ENCODE measurements at places on chromosomes 4 and X.

GRCh38 chr4:6983544-6984142 is 59.5 kb upstream of the TADA2B start:
- DNase-seq, result no peak

DNA sequence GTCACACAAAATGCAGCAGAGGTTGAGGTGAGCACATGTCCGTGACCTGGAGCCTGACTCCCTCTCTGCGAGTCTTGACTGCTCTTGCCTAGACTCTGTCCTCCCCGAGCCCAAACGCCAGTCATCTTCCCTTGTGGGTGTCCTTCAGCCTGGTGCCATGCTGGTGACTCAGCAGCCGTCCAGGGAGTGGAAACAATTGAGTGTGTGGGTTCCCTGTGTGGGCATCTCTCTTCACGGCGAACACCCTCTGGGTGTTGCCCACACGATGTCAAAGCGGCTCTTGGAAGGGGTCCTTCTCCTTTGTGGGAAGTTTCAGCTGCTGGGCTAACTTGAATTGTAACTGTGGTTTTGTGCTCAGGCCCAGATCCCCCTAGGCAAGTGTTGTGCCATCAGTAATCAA is 17.5 kb upstream of the MSANTD1 start:
- no peak for DNase-seq

DNA sequence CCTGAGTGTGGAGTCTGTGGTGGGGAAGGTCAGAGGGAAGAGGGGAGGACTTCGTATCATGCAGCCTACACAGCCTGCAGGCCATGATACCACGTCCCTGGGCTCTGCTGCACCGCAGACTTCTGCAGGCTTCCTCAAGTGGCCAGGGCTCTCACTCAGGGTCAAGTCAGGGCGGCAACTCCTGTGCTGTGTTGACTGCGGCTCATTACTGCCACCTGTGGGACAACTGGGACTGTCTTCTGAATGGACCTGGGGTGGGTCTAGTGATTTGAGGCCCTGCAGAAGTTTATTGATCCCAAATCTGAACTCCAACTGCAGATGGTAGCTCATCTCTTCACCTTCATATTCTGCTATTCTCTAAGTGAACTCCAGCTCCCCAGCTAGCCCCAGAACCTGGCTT is 167.1 kb downstream of the NSUN7 start:
- peak; percentile 76 for DNase-seq

DNA sequence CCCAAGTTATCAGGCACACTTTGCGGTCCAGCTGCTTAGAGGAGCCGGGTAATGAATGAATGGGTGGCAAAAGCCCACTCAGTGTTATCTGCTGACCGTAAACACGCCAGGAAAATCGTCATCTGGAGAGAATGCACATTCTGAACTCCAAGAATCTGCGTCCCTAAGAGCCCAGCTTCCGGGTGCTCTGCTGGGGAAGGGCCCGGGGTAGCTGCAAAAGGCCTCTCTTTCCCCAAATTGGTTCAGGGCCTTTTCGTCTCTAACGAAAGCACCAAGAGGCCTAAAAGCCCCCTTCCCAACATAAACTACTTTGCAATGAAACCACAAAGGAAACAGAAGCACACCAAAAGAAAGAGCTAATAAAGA is 1.6 kb upstream of the SFRP2 start:
- DNase-seq, result no peak

- no peak for DNase-seq
These were observed 610.2 kb downstream of the PCDH18 start for GRCh38 chr4:136922066-136922465.

DNA sequence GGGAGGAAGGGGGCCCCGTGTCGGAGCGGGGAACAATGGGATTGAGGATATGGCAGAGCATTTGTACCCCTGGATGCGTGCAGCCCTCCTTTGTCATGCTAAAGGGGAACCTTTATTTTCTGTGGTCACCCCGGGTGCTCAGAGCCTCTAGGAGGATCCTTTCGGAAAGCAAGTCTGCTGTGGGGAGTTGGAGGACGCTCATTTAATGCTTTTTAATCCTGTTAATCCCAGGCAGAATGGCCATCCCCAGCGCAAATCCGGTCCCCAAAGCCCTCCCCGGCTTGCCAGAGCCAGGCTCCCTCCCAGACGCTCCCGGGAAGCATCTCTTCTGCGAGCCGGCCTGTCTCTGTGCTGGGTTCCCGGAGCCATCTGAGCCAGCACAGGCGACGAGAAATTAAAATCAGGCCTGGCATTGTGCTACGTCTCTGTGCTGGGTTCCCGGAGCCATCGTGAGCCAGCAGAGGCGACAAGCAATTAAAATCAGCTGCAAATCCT is 113.2 kb upstream of the PPP2R3B start:
- DNase-seq, result no peak

GRCh38 chr4:151031831-151032605 is 16.9 kb upstream of the LRBA start:
- peak; percentile 64 for DNase-seq

- DNase-seq, result no peak
These were observed 27.2 kb upstream of the SEC24B start for GRCh38 chr4:109406337-109406931.

DNA sequence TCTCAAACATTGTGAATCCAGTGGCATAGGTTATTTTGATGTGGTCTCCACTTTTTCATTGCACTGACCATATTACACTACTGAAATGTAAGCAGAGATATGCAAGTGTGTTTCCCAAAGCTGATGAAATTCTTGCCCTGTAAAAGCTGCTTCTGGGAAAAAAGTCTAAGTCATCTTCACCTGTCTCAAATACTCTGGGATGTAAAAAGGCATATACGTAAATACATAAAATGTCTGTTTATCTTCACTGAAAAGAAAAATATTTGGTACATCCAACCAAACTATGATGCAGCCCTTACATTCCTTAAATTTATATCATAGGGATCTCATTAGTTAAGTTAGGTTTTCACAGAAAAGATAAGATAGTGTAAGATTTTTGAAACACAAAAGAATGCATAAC is 7.9 kb downstream of the KDR start:
- DNase-seq, result no peak

- no peak for DNase-seq
These were observed 118.8 kb downstream of the SMIM20 start for GRCh38 chr4:26032630-26033317.

DNA sequence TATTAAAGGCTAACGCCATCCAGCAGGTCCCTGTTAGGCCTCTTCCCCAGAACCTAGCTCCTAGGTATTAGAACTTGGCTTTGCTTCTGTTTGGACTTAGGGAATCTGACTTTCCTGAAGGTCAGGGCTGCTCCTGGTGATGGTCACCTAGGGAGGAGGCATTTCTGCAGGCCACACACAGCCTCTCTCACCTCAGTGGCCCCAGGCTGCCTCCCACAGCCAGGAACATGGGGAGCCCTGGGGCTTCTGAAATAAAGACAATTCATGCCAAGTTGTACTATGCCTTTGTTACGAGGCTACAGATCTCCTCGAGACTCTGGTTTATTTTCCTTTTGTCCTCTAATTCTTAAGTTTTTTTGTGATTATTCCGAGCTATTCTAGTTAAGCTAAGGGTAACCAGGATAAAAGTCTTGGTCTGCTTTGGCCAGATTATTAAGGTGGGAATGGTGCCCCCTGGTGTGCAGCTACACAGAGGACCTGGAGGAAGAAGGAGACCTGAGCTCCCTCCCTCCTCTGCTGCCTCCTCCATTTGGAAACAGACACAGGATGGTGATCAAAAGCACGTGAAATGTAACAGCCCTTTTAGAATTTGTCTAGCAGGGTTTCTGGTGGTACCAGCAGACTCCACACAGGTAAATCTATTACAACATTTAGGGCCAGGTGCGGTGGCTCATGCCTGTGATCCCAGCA is 131.0 kb downstream of the DCLK2 start:
- DNase-seq, result no peak

DNA sequence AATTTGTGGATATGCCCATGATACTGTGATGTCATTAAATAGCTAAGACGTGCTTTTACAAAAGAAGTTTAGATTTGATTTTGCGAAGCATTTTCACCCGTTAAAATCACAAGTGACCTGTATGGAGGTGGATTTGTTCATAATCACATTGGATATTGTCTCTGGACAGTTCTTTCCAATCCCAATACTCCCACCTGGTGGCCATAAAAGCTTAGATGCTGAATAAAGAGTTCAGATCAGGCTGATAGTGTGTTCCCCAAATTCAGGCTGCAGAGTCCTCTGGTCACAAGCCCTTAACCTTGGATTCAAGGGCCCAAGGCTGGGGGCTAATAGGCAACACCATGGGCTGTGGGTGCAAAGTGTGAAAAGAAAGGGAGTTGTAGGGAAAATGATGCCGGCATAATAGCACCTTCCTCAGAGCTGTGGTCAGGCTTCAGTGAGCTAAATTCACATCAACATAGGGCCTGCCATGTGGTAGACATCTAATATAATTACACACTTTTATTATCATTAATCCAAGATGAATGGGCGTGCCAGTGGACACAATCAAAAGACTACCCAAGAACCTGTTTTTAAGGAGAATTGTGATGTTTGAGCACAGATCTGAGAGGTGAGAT is 28.1 kb downstream of the SMIM43 start:
- DNase-seq, result no peak

DNA sequence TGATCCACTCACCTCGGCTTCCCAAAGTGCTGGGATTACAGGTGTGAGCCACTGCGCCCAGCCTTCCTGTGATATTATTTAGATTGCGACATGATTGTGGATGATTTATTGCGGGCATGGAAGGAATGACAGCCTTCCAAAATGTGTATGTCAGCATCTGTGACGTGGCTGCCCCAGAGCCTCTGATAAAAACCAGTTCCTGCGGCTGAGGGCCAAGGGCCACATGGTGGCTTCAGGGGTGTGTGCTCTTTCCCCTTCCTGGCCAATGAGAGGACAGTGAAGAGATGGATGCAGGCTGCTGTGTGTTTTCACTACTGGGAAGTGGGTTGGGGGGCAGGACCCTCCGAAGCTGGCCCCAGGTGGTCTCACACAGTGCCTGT is 57.4 kb upstream of the HGFAC start:
- DNase-seq, result no peak

DNA sequence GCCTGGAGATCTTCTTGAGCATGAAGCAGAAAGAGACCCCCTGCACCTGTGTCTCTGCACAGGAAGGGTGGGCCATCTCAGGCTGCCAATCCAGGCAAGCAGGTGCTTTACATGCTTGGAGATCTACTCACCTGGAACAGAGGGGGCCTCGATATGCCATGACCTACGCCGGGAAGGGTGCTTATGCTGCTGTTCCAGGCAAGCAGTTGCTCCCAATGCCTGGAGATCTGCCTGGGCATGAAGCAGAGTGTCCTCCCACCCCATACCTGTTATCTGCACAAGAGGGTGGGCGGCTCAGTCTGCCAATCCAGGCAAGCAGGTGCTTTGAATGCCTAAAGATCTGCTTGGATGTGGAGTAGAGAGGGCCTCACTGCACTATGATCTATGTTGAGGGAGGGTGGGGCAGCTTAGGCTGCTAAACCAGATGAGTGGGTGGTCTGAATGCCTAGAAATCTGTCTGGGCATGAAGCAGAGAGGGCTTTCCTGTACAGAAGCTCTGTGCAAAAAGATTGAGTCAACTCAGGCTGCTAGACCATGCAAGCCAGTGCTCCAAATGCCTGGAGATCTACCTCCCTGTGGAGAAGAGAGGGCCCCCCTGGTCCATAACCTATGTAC is 104.5 kb upstream of the QRFPR start:
- no peak for DNase-seq

GRCh38 chrX:113370006-113370405 is 529.4 kb upstream of the AMOT start:
- no peak for DNase-seq

- peak; percentile 21 for DNase-seq
These were observed 66.6 kb upstream of the HELT start for GRCh38 chr4:184951668-184952160.

DNA sequence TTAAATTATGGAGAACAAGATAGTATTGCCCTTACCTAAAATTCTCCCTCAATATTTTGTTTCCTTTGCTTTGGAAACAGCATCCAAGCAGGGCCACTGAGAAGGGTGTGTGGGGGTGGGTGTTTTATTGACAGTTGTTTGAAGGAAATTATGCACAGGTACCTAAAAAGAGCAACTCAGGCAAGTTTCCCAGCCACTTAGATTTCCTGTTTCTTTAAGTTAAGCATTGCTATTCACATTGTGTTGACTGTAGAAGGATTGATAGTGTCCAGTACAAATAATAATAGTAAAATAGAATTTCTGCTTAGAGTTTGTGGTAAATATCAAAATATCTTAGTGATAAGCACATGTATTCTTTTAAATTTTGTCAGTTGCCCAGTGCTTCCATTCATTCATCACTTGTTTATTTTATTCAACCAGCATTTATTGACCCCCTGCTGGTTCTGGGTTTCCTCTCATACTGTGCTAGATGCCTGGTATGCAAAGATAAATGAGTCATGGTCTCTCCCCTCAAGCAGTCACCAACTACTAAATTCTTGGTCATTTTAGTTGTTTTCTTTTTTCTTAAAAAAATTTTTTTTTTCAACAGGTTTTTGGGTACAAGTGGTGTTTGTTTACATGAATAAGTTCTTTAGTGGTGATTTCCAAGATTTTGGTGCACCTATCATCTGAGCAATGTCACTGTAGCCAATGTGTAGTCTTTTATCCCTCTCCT is 50.0 kb downstream of the GALNT7 start:
- no peak for DNase-seq

GRCh38 chr4:113471146-113471860 is 290.2 kb downstream of the CAMK2D start:
- no peak for DNase-seq

GRCh38 chrX:330726-331150 is 12.1 kb upstream of the GTPBP6 start:
- no peak for DNase-seq

DNA sequence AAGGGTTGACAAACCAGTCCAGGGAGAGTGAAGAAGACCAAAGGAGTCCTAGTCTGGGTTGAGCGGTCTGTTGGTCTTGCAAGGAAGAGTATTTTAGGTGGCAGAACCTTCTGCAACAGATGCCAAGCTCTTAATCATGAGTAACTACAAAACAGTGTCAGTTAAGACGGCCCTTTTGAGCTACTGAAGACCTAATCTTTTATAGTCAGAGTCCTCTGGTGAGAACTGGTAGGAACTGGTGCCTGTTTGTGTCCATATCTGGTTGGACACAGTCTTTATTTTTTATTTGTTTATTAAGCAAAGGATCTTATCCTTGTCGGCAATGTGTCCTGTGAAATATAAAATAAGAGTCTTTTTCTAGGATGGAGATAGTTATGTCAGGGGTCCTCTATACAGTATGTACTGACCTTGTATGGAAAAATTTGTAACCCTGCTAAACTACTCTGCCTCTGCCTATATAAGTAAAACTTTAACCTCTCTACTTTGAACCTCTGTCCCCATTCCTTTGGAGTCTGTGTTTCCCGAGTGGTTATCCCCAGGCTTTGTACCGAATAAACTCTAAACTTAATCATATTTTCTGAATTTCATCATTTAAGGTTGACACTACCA is 47.1 kb downstream of the FAM13A start:
- DNase-seq, result no peak

DNA sequence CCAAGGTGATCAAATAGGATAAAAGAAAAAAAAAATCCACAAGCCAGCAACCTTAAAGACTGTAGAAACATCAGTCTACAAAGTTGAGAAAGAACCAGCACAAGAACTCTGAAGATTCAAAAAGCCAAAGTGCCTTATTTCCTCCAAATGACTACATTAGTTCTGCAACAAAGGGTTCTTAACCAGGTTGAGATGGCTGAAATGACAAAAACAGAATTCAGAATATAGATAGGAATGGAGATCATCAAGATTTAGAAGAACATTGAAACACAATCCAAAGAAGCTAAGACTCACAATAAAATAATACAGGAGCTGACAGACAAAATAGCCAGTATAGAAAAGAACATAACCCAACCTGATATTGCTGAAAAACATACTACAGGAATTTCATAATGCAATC is 156.5 kb upstream of the ZCCHC13 start:
- DNase-seq, result no peak

Data from activated CD8-positive, alpha-beta memory T cell treated with anti-CD3 and anti-CD28 coated beads for 24 hours (primary cell).